ENCODE measurements at places on chromosomes 7 and 10. TPM values are rescaled to one million over a fixed set of nuclear protein-coding genes. Genes with fewer than 3 reads are reported as not detected.

Gene UPK3B
- total RNA-seq = under 0.01 TPM

Gene ZCCHC24
- total RNA-seq = 4.0 TPM

Gene HTR7
- total RNA-seq = under 0.01 TPM

Gene LRRC18
- not detected for total RNA-seq

Gene SORCS3
- total RNA-seq = not detected
